ENCODE measurements at places on chromosomes 11 and 22. TPM values are rescaled to one million over a fixed set of nuclear protein-coding genes. Genes with fewer than 3 reads are reported as not detected.

DEFB131B gene
- not detected for total RNA-seq

ART1 gene
- not detected for total RNA-seq

TMA7B gene
- total RNA-seq: not detected

KCNJ1 gene
- total RNA-seq: 0.43 TPM
